Activated naive CD8-positive, alpha-beta T cell treated with anti-CD3 and anti-CD28 coated beads, Interleukin-2, amount 50 U/mL, for 24 hours (primary cell): ENCODE measurements at places on chromosomes 5 and 9.

DNA sequence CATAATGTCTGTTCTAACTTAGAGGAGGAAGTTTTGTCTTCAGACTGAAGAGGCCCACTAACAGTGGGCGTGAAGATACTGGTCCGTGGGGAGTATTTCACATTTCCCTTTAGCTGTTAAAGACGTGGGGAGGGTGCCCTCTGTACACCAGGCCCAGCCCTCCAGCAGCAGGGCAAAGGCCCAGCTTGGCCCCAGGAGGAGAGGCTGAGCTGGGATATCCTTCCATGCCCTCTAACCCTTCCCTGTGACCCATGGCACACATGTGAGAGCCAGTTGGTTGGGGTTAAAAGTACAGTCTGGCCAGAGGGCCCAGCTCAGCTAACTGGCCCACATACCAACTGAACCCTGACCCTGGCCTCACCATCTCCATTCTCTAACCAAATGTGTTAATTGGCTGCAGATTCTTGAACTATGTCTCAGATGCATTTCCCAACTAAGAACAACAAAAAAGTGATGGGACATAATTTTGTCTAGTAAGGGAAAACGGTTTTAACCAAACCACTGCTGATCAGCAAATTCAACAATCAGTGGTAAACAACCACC, 74.4 kb downstream of the LHFPL2 start:
- DNase-seq = no peak

- DNase-seq = no peak
These were observed 150.7 kb upstream of the RASA1 start for GRCh38 chr5:87116825-87117512.

- no peak for DNase-seq
These were observed 441.9 kb downstream of the PLK2 start for GRCh38 chr5:58018016-58018415.

- no peak for DNase-seq
These were observed 541.2 kb upstream of the TRPC7 start for GRCh38 chr5:136906545-136906944.

DNA sequence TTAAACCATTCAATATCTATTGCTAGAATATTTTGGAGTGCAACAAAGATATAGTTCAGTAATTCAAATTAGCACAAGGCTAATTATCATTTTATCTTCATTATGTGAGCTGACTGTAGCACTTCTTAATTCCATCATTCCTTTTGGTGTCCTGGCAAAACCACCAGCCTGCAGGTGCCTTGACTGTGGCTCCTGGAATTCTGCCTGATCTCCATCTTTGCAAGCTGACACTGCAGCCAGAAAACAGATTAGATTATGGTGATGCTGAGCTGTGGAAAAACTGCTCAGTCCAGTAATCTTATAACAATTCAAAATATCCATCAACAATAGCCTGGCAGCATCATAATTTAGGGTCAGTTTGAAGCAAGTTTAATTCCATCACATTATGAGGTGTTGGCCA, 919.5 kb downstream of the DTWD2 start:
- no peak for DNase-seq

GRCh38 chr9:28032268-28032590, 458.9 kb upstream of the C9orf72 start:
- DNase-seq = no peak
